Thoracic aorta (tissue), 2 donors: ENCODE measurements at places on chromosomes 2 and 18. TPM values are rescaled to one million over a fixed set of nuclear protein-coding genes. Genes with fewer than 3 reads are reported as not detected.

Gene PRKAG3
- total RNA-seq: 0.28 TPM

DNA sequence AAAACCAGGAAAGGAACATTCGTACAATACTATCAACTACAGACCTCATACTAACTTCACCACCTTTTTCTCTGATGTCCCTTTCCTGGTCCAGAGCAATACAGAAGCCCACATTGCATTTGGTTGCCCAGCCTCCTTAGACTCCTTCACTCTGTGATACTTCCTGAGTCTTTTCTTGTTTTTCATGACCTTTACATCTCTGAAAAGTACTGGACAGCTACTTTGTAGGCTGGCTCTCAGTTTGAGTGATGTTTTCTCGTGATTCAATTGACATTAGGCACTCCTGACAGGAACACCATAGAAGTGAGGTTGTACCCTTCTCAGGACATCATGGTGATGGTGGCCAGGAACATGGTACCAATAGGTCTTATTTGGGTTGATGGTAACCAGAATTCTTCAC, 185.9 kb upstream of the SLC39A10 start:
- DNase-seq: no peak
- H3K27me3 ChIP-seq: no peaks in the 10 kb centered on the region
- no peaks in the 10 kb centered on the region for H3K36me3 ChIP-seq
- no peak overlapping the region for H3K4me3 ChIP-seq
- H3K27ac ChIP-seq: no peak overlapping the region

- no peak for DNase-seq
- no peaks in the 10 kb centered on the region for H3K36me3 ChIP-seq
- H3K27me3 ChIP-seq: no peaks in the 10 kb centered on the region
- no peaks in the 10 kb centered on the region for H3K4me1 ChIP-seq
- H3K4me3 ChIP-seq: no peak overlapping the region
- no peak overlapping the region for H3K27ac ChIP-seq
Measured at GRCh38 chr18:74063023-74063422, 84.6 kb downstream of the FBXO15 start.

GRCh38 chr18:37986665-37987064, 421.1 kb upstream of the CELF4 start:
- H3K27me3 ChIP-seq: no peaks in the 10 kb centered on the region
- no peaks in the 10 kb centered on the region for H3K36me3 ChIP-seq
- no peak overlapping the region for H3K27ac ChIP-seq
- H3K4me3 ChIP-seq: no peak overlapping the region
- H3K4me1 ChIP-seq: no peaks in the 10 kb centered on the region

GRCh38 chr2:99643787-99644418, 154.1 kb upstream of the REV1 start:
- DNase-seq: no peak
- H3K4me1 ChIP-seq: peaks cover 50% of the 10 kb centered on the region

DNA sequence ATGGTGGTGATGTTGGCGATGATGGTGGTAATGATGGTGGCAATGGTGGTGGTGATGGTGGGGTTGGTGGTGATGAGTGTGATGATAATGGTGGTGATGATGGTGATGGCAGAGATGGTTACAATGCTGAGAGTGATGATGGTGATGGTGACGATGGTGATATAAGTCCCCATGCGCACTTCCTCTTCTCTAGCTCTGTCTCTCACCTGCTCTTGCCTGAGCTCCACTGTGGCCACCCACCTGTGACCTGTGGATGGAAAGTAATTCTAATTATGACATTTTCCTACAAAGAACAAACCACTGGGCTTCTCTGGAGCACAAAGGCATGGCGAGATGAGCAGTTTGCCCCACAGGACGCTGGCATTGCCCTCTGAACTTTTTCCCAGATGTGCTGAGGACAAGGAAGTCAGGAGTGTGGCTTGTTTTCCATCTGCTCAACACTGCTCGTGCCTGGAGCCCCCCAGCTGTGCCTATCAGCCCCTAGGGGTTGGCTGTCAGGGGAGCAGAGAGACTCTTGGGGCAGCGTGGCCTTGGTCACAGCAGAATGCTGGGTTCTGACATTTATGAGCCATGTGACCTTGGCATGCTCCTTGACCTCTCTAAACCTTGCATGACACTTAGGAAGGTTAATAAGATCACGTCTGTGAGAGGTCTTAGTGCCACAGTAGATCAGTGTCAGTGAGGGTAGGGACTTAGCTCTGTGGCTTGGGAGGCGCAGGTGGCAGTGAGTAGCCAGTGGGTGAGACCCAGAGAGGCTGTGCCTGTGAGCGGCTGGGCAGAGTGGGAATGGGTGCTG, 68.4 kb downstream of the RRM2 start:
- no peaks in the 10 kb centered on the region for H3K27me3 ChIP-seq
- no peak for DNase-seq
- no peak overlapping the region for H3K27ac ChIP-seq
- H3K4me1 ChIP-seq: no peaks in the 10 kb centered on the region
- H3K4me3 ChIP-seq: no peak overlapping the region

DNA sequence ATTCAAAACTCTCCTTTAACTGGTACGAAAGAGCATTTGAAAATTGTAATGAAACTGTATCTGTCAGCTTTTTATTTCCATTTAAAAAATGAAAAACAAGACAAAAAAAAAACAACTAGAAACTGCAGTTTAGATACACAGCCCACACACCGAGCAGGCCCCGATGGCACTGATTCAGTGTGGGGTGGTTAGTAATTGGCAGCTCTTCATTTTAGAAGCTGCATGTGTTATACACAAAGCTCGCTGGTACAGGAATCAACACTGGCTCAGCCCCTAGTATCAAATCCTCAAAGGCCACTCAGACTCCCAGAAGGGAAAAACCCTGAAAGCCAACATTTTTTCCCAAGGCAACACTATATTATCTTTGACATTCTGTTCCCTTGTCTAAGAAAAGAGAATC, 30.5 kb upstream of the RMDN2 start:
- no peak overlapping the region for H3K4me3 ChIP-seq
- no peaks in the 10 kb centered on the region for H3K4me1 ChIP-seq
- H3K36me3 ChIP-seq: no peaks in the 10 kb centered on the region
- DNase-seq: no peak
- no peaks in the 10 kb centered on the region for H3K27me3 ChIP-seq
- H3K27ac ChIP-seq: no peak overlapping the region

DNA sequence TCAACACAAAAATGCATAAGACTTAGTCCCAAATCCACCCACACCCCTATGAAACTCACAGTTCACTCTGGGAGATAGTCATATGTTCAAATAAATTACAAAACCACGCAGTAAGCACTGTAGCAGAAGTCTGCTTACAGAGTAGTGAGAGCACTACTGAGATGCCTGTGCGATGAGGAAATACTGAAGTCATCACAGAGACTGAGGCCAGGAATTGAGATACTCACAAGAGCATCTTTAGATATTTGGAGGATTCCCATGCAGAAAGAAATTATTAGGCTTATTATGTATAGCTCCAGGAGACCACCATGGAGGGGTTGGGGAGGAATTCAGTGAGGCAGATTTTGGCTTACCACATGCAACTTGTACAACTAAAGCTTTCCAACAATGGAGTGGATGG, 82.3 kb downstream of the ANTXR1 start:
- H3K4me1 ChIP-seq: peaks cover 19% of the 10 kb centered on the region
- DNase-seq: no peak
- no peak overlapping the region for H3K4me3 ChIP-seq
- H3K27me3 ChIP-seq: no peaks in the 10 kb centered on the region
